ENCODE measurements at places on chromosomes 11 and 22.

- no peak for DNase-seq
Observed at GRCh38 chr22:22815397-22816170, 72.0 kb upstream of the IGLL5 start.

- no peak for DNase-seq
Observed at GRCh38 chr22:19691721-19692341, 22.5 kb upstream of the SEPTIN5 start.

DNA sequence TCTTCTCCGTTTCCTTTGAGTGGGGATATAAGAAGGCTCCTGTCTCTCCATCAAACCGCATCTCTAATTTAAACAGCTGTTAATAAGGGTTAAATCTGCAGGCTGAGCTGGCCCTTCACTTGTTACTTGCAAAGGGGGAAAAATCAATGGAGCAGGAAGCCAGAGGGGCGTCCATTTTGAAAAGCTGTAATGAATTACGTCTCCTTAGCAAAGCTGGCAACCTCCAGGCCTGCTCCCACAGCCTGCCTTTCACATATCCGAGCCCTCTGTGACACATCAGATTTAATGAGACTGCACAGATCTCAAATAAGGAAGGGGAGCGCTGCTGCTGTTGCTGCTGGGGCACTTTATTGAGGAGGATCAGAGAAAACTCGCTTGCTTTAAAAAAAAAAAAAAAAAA is 320.8 kb downstream of the BLID start:
- DNase-seq, result no peak

DNA sequence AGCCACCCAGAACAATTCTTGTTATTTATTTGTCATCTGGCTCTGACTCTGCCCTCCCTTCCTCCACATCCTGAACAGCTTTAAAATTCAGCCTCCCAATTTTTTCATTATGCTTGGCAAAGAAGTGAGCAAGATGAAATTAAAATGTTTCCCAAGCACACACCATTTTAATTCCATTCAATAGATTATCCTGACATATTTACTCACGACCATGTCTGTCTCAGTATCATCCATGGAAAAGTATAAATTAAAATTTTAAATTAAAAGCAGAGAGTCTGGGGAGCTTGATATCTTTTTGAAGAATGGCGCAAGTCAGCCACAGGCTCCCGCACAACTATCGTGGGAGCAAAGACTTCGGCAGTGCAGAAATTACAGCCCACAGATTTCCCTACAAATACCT is 862.4 kb downstream of the OPCML start:
- no peak for DNase-seq

DNA sequence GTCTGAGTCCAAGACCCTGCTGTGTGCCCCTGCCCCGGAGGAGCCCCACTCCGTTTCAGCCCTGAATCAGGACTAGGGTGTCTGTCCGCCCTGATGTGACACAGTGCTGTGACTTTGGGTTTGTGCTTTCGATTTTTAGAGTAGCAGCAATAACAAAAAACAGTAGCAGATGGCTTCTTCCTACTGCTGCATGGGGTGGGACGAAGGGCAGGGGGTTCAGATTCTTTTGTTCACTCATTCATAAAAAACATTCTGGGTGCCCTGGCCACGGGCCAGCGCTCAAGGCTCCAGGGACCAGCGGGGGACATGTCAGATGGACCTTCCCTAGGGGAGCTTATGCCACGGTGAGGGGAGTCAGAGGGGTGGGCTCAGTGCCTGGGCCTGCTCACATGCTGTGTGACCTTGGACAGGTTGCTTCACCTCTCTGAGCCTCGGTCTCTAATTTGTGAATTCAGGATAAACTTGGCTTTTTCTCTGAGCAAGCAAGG is 24.6 kb upstream of the PRR5 start:
- DNase-seq, result no peak

GRCh38 chr22:32951807-32952153 is 106.4 kb downstream of the SYN3 start:
- DNase-seq, result no peak

DNA sequence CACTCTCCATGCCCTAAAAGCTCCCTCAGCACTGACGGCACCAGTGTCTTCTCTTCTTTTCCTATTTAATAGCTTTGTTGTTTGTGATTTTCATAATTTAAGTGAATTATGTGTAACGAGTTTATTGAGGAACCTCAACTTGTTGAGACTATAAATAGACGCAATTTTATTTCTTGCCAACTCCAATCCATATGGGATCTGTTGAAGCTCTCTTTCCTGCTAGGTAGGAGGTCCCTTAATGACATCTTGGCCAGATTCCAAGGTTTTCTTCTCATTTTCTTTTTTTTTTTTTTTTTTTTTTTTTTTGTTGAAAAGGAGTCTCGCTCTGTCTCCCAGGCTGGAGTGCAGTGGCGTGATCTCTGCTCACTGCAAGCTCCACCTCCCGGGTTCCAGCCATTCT is 14.2 kb downstream of the RTL6 start:
- no peak for DNase-seq
